ENCODE measurements at places on chromosomes 5 and 9.

DNA sequence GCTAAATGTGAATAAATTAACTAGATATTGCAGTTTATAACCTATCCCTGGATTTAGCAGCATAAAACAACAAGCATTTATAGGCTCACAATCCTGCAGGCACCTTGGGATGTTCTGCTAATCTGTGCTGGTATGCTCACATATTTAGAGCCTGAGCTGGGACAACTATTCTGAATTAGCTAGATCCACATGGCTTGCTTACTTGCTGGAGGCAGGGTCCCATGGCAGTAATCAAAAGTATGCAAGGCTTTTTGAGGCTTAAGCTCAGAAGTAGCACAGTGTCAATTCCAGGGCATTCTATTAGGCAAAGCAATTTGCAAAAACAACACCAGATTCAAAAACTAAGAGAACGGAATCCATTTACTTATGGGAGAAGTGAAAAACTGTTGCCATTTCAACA is 745.0 kb upstream of the ACO1 start:
- no peak for DNase-seq

DNA sequence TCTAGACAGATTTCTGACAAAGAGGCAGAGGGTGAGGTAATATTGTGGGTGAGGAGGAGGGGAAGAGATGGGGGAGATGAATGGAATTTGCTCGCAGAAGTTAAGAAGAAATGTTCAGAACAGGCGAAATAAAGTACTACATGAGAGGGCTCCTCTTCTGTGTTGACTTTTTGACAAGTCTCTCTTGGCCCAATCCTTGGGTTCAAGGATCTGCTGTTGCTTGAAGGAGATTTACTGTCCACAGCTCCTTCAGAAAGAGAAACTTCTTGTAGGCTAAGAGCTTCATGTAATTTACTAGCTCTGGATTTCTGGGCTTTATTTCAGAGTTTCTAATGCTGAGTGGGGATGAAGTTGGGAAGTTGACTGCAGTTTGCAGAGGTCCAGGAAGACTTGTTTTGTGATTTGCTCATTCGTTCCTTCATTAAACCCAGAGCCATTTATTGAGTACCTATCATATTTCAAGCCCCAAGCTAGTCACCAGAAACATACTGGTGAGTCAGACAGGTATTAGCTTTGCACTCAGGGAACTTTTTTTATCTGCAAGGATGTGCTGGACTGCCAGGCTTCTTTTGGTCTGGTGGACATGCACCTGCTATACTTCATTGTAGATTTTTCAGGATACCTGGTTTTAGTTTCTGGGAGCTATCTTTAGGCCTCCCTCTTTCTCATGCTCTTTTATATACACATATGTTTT is 402.9 kb upstream of the CLINT1 start:
- no peak for DNase-seq

DNA sequence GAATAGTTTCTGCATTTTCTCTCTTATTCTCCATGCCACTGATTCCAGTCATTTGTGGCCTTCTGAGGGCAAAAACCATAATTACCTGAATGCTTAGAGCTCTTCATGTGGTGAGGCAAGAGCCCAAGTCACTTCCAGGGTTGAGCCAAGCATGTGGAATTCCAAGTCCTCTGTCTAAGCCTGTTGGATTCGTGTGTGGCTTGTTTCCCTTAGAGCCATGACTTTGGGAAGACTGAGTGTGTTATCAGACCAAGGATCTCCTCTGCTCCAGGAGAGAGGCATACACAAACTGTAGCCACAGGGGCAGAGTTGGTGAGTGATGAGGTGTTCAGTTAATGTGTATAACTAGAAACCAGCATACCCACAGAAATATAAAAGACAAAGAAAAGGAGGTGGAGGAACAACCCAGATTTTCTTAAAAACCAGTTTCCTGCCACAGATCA is 27.1 kb downstream of the SLC22A5 start:
- DNase-seq, result no peak

DNA sequence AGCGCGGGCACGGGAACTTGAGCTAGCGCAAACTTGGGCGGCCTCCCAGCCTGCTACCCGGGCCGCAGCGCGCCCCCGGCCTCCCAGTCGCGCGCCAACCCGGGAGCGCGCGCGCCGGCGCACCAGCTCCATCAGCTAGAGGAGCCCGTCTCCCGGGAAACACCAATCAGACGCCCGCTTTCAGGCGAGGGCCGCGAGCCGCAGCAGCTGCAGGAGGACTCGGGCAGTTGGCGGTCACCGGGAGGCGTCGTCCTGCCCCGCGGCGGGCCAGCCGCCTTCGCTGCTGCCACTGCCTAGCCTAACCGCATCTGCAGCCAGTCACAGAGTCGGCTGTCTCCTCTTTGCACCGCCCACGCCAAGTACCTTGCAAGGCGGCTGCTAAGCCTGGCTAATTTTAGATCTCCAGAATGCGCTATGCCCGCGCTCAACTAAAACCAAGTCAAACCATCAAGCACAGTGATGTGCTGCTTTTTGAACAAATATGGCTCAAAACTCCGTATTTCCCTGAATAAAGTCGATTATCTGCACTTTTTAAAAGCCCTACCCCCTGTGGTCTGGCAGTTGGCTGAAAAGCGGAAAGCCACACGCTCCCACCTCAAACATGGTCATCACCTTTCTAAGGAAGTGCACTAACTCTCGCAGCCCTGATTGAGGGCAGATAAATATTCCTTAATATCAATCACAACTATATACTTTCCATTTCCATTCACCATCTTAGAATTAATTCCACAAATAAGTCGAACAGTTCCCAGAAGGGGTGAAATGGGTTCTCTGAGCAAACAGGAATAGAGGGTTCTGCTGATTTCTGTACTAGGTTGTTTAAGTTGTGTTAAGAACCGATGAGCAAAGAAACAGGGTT is 221.8 kb downstream of the MEF2C start:
- DNase-seq, result peak; percentile 96

- no peak for DNase-seq
Measured at GRCh38 chr5:60886158-60886557, 42.1 kb upstream of the ELOVL7 start.

DNA sequence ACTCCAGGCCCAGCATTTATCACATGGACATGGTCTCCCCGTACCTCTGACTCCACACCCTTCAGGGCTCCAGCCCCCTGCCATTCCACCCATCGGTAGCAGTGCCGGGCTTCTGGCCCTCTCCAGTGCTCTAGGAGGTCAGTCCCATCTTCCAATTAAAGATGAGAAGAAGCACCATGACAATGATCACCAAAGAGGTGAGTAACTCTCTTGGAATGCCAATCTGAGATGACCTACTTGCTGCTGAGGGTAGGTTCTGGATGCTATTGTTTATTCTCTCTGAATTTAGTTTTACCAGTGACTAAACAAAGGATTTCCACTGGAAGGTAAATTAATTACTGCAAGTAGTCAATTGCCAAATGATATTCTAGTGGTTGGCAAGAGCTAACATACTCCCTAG is 80.8 kb downstream of the TLE4 start:
- no peak for DNase-seq

- DNase-seq, result no peak
Measured at GRCh38 chr5:81924442-81924841, 47.4 kb upstream of the ATG10 start.

GRCh38 chr5:155147222-155147621 is 133.7 kb downstream of the KIF4B start:
- no peak for DNase-seq

GRCh38 chr9:123460091-123460490 is 104.1 kb downstream of the CRB2 start:
- DNase-seq, result no peak

- DNase-seq, result no peak
Measured at GRCh38 chr5:31965227-31965626, 208.9 kb downstream of the GOLPH3 start.

DNA sequence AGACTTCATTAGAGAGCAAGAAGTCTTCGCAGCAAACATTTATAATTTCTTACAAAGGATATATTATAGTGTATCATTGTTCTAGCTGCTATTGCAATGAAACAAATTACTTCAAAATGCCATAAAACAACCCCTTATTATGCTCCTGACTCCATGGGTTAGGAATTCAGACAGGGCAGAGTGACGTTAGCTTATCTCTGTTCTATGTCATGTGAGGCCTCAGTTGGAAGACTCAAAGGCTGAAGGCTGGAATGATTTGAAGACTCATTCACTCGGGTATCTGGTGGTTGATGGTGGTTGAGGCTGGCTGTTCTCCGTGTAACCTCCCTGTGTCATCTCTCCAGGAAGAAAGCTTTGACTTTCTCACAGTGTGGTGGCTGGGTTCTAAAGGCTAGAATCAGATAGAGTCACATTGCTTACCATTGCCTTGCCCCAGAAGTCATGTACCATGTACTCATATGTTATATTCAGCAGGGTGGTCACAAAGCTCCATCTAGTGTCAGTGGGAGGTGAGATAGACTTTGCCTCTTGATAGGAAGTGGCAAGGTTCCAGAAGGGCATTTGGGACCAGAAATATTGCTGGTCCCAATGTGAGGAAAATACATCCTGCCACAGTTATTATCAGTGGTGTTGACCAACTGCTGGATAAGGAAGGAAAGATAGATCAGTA is 226.9 kb downstream of the TMEM38B start:
- no peak for DNase-seq

DNA sequence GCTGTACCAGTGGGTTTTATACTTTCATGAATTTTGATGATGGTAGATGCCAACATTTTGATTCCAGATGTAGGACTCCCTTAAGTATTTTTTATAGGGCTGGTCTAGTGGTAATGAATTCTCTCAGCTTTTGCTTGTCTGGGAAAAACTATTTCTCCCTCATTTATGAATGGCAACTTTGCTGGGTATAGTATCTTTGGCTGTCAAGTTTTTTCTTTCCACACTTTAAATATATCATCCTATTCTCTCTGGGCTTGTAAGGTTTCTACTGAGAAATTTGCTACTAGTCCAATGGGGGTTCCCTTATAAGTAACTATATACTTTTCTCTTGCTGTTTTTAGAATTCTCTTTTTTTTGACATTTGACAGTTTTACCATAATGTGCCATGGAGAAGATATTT is 629.3 kb downstream of the NR2F1-AS1 start:
- DNase-seq, result no peak

GRCh38 chr5:45601424-45601823 is 94.8 kb downstream of the HCN1 start:
- DNase-seq, result no peak

DNA sequence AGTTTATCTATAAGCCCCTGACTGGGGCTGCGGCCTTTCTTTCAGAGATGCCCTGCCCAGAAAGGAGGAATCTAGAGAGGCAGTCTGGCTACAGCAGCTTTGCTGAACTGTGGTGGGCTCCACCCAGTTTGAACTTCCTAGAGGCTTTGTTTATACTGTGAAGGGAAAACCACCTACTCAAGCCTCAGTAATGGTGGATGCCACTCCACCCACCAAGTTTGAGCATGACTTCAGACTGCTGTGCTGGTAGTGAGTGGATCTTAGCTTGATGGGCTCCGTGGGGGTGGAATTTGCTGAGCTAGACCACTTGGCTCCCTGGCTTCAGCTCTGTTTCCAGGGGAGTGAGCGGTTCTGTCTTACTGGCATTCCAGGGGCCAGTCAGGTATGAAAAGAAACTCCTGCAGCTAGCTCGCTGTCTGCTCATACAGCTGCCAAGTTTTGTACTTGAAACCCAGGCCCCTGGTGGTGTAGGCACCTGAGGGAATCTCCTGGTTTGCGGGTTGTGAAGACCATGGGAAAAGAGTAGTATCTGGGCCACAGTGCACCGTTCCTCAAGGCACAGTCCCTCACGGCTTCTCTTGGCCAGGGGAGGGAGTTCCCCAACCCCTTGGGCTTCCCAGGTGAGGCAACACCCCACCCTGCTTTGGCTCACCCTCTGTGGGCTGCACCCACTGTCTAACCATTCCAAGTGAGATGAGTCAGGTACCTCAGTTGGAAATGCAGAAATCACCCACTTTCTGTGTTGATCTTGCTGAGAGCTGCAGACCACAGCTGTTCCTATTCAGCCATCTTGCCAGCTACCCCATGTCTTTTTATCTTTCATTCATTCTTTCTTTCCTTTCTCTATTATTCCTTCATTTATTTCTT is 211.8 kb upstream of the C9orf72 start:
- DNase-seq, result no peak

GRCh38 chr5:126597156-126597555 is 2.1 kb upstream of the ALDH7A1 start:
- DNase-seq, result no peak

- no peak for DNase-seq
Measured at GRCh38 chr5:107576155-107576554, 94.6 kb downstream of the EFNA5 start.

- DNase-seq, result no peak
Measured at GRCh38 chr5:118042076-118042475, 946.3 kb downstream of the DTWD2 start.

DNA sequence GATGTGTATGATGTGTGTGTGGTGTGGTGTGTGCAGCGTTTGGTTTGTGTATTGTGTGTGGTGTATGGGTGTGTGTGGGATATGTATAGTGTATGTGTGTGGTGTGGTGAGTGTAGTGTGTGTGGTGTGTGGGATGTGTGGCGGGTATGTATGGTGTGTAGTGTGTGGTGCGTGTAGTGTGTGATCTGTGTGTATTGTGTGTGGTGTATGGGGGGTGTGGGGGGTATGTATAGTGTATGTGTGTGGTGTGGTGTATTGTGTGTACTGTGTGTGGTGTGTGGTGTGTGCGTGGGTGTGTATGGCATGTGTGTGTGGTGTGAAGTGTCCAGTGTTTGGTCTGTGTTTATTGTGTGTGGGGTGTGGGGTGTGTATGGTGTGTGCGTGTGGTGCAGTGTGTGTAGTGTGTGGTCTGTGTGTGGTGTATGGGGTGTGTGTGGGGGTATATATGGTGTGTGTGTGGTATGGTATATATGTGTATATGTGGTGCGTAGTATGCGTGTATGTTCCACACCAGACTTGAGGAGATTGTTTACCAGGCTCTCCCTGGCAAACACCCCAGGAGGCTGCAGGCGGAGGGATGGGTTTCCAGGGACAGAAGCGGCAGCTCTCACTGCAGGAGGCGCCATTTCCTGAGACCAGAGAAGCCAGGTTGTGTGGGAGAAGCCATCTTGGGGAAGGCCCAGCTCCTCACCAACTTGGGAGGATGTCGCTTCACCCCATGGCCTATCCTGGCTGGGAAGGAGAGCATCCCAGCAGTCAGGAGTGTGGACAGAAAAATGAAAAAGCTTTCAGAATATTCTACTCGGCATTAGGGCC is 138.1 kb downstream of the NXNL2 start:
- DNase-seq, result no peak

GRCh38 chr5:145236127-145236526 is 599.0 kb downstream of the PRELID2 start:
- DNase-seq, result no peak

DNA sequence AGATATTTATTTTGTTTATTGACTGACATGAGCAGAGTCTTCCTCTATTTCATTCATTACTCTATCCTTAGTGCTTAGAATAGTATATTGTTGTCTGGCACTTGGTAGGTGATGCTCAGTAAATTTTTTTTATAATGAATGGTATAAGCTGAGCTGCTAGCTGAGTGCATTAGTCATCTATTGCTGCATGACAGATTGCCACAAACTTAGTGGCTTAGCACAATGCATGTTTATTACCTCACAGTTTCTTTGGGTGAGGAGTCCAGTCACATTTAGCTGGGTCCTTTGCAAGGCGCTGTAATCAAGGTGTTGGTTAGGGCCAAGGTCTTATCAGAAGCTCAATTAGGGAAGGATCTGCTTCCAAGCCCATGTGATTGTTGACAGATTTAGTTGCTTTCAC is 23.1 kb downstream of the SMAD5 start:
- DNase-seq, result no peak

- DNase-seq, result no peak
Measured at GRCh38 chr9:128469070-128469469, 13.3 kb downstream of the ODF2 start.
